Upper lobe of right lung (tissue), 1 donor: ENCODE measurements at places on chromosomes 11 and 22. TPM values are rescaled to one million over a fixed set of nuclear protein-coding genes. Genes with fewer than 3 reads are reported as not detected.

DNA sequence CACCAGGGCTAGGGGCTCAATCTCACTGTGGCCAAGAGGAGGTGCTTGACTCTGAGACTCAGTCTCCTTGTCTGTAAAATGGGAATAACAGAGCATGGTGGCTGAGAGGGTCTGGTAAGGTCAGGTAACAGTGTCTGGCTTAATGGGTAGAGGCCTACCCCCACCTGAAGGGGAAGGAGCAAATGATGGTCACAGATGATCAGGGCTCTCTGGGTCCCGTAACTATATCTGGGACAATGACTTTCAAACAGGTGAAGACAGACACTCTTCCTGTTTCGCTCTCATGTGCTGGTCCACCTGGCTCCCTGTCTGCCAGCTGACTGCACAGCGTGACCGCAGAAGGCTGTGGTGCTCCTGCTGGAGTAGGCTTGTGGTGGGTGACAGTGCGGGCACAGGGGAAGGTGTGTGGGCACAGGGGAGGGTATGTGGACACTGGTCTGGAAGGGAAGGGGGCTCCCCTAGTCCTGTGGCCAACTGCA is 4.0 kb downstream of the A4GALT start:
- peaks cover 9% of the 10 kb centered on the region for H3K4me1 ChIP-seq
- no peak overlapping the region for H3K4me3 ChIP-seq
- no peak overlapping the region for H3K27ac ChIP-seq
- no peaks in the 10 kb centered on the region for H3K36me3 ChIP-seq
- no peak for DNase-seq

DNA sequence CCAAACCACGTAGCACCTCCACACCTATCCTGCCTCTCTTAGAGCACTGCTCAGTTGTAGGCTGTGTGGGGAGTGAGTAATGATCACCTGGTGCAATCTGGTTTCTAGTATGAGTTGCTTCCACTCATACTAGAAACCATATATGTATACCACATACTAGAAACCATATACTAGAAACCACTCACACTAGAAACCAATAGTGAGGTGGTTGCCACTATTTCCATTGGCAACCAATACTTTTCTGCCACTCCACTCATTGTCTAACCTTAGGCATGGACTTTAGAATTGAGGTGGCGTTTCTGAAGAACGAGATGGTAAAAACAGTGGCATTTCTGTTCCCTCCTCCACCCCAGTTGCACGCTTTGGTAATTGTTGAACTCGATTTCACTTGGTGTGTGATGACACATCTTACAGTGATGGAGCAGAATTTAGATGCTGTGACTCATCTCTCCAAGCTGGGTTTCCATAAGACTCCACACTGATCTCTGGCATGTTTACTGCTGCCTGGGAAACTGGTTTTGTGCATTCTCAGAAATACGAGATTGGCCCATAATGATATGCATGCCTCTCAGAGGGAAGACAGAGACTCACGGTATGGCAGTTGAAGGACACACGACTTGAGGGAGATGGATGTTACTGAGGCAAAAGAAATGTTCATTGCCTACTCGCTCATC is 82.9 kb downstream of the KIRREL3 start:
- H3K36me3 ChIP-seq: no peaks in the 10 kb centered on the region
- no peak overlapping the region for H3K27ac ChIP-seq
- no peak overlapping the region for H3K4me3 ChIP-seq

DNA sequence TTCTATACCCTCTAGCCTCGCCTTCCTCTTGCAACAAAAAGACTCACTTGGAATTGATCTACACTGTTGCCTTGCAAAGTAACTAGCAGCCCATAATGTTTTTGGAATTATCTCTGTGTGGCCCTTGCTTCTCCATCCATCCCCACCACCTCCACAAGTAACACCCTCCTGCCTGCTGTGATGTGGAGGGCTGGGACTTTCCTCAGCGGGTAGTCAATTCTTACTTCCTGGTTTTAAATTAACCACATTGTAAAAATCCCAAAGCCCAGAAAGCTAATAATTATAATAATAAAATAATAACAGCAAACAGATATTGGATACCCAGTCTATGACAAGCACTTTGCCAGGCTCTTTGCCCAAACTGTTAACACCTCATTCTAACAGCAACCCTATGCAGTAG is 40.8 kb upstream of the GALNT18 start:
- no peak for DNase-seq
- H3K4me1 ChIP-seq: peaks cover 2% of the 10 kb centered on the region
- no peak overlapping the region for H3K27ac ChIP-seq
- no peak overlapping the region for H3K4me3 ChIP-seq
- H3K27me3 ChIP-seq: no peaks in the 10 kb centered on the region
- no peaks in the 10 kb centered on the region for H3K36me3 ChIP-seq

- no peaks in the 10 kb centered on the region for H3K27me3 ChIP-seq
- no peak for DNase-seq
- H3K4me3 ChIP-seq: no peak overlapping the region
Observed at GRCh38 chr22:33971561-33971961, 51.3 kb upstream of the LARGE1 start.

- no peak overlapping the region for H3K4me3 ChIP-seq
- H3K27ac ChIP-seq: no peak overlapping the region
- no peaks in the 10 kb centered on the region for H3K27me3 ChIP-seq
- DNase-seq: no peak
Observed at GRCh38 chr11:84560206-84560605, 1066.9 kb downstream of the DLG2 start.

IRAG1 gene
- total RNA-seq: 18.0 TPM

DNA sequence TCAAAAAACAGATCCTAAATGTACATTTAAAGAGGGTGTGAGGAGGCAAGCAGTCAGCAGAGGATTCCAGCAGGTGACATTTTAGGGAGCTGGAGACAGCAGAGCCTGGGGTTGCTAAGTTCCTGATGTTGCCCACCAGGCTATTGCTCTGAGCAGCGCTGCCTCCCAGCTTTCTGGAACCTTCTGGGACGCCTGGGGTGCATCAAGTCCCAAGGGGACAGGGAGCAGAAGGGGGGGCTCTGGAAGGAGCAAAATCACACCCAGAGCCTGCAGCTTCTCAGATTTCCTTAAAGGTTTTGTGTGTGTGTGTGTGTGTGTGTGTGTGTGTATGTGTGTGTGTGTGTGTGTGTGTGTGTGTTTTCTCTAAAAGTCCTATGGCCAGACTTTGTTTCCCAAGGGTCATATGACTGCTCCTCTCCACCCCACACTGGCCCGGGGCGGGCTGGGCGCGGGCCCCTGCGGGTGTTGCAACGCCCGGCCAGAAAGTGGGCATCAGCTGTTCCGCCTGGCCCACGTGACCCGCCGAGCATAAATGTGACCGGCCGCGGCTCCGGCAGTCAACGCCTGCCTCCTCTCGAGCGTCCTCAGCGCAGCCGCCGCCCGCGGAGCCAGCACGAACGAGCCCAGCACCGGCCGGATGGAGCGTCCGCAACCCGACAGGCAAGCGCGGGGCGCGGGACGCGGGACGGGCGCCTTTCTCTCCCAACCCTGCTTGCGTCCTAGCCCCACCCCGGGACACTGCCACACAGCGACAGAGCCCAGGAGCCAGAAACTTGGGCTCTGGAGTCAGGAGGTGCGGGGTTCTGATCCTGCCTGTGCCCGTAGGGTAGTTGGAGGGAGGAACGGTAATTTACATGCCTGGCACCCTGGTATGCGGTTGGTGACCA is at the start of gene HMOX1:
TSS of gene HMOX1 (plus strand) at position 560 of the 887 bp plus-strand sequence. CDS start at position 638, 78 bp downstream.
- H3K27ac ChIP-seq: peak within 1 kb of the TSS; percentile 78
- no peaks in the 10 kb centered on the region for H3K36me3 ChIP-seq
- H3K4me3 ChIP-seq: peak within 1 kb of the TSS; percentile 67

DNA sequence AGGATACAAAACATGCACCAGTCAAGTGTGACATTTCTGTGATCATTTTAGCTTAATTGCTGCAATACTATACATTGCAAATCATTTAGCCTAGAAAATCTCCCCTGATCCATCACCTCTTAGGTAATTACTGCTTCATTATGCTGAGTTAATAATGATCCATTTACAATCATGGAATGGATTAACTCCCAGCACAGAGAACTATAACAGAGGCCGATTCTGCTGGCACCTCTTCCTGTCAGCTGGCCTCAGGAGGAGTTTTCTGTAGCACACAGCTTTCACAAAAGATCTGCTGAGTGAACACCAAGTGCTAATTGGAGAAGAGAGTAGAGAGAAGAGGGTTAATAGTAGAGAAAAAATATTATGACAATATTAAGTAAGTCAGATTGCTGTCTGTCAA is 591.8 kb upstream of the KIRREL3 start:
- no peak for DNase-seq
- no peaks in the 10 kb centered on the region for H3K27me3 ChIP-seq
- H3K36me3 ChIP-seq: no peaks in the 10 kb centered on the region
- H3K4me1 ChIP-seq: no peaks in the 10 kb centered on the region
- no peak overlapping the region for H3K27ac ChIP-seq
- no peak overlapping the region for H3K4me3 ChIP-seq

GRCh38 chr22:19885841-19886592 is 31.3 kb upstream of the GNB1L start:
- no peak for DNase-seq
- no peaks in the 10 kb centered on the region for H3K27me3 ChIP-seq
- no peaks in the 10 kb centered on the region for H3K36me3 ChIP-seq
- peaks cover 28% of the 10 kb centered on the region for H3K4me1 ChIP-seq
